Non-pigmented ciliary epithelial cell (primary cell): ENCODE measurements at places on chromosomes 2 and 18.

DNA sequence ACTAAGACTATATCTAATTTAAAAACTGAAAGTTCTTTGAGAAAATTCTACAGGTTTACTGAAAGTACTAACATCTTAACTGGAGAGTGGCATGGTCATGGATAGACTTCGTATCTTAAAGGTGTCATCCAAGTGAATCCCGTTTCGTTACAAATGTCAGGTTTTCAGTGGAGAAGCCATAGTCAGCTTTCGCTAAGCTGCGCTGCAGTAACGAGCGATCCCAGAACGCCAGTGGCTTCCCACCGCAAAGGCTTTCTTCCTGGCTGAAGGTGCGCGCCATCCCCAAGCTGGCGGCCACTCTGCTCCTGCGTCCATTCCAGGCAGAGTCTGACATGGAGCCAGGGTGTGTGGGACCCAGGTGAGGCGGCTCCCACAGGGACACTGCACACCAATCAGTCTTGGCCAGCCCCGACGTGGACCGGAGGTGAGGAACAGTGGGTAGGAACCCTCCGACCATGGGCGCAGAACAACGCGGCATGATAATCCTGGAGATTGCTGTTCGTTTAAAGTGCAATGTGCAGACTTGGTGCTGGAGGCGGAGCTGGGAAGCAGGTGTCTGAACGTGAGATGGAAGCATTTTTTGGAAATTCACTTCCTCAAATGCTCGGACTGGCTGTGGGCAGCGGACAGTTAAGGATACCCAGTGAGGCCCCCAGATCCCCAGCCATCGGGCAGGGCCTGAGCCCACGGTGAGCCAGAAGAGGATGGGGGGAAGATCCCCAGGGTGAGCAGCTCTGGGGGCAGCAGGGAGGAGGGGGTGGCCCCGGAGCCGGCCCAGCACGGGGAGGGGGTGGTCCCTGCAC is 27.8 kb upstream of the KCNG2 start:
- DNase-seq, result no peak

DNA sequence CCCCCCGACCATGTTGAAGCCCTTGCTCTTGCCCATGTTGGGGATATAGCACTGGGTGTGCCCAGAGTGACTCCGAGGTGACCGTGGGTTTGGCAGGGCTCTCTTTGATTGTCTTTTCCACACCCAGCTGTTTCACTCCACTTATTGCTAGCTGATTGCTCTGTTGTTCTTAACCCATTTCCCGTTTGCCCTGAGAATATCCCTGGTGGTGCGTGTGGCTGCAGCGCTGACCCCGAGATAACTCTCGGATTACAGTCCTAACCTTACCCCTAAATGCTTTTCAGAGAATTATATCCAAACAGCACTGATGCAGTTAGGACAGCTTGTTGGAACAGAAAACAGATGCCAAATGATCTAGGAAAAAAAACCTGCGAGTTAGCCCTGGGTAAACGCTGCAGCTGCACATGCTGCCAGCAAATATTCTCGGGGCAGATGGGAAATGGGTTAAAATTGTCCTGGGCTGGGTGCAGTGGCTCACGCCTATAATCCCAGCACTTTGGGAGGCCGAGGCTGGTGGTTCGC is 34.3 kb upstream of the SNORC start:
- no peak for DNase-seq

DNA sequence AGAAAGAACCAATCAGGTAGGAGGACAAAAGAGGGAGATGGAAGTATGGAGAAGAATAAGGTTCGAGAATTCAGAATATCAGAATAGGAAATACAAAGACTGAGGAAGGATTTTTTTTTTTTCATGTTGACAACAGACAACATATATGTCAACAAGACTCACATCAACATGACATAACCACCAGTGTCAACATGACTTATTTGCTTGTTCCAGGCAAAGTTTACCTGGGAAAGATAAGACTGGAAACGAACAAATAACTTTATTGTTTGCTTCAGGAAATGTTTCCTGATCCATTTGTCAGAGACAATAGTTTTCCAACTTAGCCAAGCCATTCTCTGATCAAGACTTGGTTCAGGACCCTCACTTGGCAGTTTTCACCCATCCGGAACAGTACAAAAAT is 321.9 kb upstream of the NETO1 start:
- no peak for DNase-seq

GRCh38 chr2:132863961-132864360 is 194.0 kb upstream of the LYPD1 start:
- no peak for DNase-seq

- DNase-seq, result no peak
Measured at GRCh38 chr2:3468296-3468988, 50.9 kb downstream of the ADI1 start.

GRCh38 chr2:233857511-233858141 is 3.3 kb upstream of the HJURP start:
- DNase-seq, result no peak

- DNase-seq, result no peak
Measured at GRCh38 chr18:33744032-33744697, 166.1 kb downstream of the ASXL3 start.

GRCh38 chr18:22197668-22198067 is 28.3 kb downstream of the GATA6 start:
- DNase-seq, result no peak

DNA sequence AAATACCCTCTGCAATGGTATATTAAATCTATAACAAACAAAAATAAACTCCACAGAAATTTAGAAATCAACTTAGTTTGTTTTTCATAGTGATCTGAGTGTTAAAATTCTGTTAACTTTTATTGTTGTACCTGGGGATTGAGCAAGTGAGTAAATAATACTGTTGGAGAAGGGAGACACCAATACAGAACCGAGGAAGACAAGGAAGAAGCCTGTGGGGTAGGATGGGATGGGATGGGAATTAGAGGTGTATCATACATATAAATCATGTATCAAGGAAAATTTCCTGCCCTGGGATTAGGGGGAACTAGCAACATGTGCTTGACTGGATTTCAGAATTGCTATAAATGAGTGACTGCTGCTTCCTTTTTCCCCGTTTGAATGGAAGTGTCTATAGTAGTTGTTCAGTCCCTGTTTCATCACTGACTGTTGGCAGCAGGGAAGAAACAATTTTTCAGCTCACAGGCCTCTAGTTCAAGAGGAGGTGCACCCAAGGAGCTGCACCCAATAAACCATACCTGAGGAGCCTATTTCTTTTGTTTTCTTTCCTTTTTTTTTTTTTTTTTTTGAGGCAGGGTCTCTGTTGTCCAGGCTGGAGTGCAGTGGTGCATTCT is 53.1 kb downstream of the SP110 start:
- DNase-seq, result no peak

GRCh38 chr18:24009651-24010333 is 4.8 kb upstream of the TTC39C start:
- no peak for DNase-seq

- no peak for DNase-seq
Measured at GRCh38 chr2:96795076-96795475, 21.0 kb upstream of the CNNM3 start.

GRCh38 chr2:20141056-20141762 is 83.7 kb downstream of the SDC1 start:
- DNase-seq, result peak; percentile 86

GRCh38 chr2:95345081-95345562 is 48.0 kb downstream of the KCNIP3 start:
- no peak for DNase-seq

- no peak for DNase-seq
Measured at GRCh38 chr2:186835628-186836027, 13.3 kb downstream of the ZSWIM2 start.

DNA sequence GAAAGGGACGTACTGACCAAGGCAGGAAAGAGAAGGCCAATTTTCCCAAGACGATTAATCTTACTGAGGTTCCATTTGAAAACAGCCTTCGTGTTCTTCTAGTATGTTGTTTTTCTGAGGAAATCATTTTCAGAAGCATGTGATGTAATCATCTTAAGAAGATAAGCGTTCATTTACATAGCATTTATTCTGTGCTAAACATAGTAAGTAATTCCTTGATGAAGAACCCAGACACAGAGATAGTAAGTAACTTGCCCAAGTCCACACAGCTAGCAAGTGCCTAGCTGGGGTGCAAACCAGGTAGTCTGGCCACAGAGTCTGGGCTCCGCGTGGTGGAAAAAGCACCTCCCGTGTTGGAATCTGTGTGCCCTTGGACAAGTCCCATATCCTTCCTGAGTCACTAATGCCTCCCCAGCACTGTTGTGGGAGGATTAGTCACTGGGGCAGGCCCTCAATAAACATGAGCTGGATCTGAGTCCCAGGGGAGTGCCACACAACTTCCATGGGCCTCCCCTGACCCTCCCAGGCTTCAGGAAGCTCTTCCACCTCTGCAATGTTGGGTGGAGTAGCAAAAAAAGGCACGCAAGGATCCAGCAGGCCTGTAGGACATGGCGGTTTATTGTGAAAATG is 26.9 kb upstream of the ASAP2 start:
- DNase-seq, result peak; percentile 79

DNA sequence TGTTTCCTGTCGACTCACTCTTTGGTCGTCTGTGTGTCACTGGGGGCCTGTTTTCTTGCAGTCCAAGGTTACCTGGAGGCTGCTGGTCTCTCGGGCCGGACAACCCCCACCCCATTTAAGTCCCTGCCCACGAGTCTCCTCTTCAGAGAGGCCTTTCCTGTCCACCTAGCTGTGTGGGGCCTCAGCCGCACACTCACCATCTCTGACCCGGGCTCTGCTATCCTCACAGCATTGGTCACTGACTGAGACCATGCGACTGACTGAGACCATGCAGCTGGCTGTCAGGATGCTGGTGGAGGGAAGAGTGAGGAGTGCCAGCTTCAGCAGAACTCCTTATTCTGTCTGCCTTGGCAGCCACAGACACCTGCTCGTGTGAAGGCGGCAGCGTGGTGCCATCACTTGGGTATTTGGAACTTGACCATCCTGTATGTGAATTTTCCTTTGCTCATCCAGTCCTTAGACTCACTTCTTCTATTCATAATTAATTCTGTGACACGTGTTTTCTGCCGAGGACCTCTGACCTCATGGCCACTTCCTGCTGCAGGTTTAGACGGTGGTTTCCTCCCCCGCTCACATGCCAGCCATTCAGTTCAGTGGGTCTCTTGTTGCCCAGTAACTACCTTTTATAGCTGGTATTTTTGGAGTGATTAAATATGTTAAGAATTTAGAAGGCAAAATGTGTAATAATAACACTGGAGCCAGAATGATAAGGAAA is 47.5 kb upstream of the ASB1 start:
- peak; percentile 64 for DNase-seq

DNA sequence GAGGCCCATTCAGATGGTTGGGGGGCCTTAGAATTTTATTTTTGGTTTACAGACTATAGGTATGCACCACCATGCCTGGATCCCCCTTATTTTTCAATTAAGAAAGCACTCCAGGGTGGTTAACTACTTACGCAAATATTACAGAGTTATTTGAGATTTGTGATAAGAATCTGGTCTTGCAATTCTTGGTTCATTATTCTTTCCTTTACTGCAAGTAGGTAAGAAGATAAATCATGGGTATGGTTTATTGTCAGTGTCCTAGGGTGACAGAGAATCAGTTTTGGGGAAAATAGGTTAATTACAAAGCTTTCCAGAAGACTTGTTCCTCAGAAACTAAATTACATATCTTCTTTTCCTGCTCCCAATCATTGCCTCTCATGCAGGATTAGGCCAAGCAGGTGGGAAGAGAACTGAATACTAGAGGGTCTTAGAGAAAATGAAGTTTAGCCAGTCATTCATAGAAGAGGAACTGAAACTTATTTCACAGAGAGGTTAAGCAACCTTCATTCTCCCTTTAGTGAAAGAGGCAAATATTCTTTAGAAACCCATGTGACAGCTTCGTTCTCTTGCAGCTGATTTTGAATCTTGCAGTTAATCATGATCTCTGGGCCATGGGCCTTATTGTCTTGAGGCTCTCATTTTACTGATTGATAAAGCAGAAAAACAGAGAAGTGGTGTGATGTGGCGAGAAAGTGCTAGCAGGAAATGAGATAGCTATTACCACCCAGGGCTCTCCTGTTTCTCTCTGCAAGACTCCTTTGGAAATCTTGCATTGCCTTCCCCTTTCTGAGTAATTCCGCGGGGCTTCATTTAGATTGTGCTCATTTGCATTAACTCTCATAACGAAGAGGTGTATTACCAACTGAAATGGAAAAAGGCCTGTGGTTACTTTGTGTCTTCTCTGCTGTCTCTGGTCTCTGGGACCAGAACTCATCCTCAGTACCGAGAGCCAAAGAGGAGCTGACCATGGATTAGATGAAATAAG is 44.8 kb upstream of the ARHGAP25 start:
- DNase-seq, result no peak

GRCh38 chr2:233278921-233279320 is 27.4 kb downstream of the ATG16L1 start:
- no peak for DNase-seq

DNA sequence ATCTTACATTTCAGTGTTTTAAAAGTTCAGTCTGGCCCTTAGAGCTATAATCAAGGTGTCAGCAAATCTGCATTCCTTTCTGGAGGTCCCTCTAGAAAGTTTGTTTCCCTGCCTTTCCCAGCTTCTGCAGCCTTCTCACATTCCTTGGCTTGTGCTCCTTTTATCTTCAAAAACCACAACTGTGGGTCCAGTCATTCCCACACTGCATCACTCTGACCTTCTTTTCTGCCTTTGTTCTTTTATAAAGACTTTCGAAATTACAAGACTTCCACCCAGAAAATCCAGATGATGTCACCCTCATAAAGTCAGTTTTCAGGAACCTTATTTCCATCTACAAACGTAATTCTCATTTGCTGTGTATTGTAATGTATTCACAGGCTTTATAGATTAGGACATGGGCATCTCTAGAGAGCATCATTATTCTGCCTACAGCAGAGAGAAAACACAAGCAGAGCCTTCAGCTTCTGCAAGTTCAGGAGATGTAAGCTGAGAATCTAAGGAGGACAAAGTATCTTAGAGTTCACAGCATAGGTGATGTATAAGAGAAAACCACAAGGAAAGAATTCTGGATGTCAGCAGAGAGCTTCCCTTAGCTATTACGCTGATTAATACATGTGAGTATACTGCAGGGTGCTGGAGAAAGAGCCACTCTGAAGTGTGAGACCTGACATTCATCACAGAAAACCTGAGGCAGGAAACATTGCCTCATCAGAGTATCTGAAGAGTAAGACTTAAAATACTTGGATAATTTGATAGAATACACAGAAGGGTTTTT is 1100.2 kb downstream of the CBLN2 start:
- peak; percentile 62 for DNase-seq

DNA sequence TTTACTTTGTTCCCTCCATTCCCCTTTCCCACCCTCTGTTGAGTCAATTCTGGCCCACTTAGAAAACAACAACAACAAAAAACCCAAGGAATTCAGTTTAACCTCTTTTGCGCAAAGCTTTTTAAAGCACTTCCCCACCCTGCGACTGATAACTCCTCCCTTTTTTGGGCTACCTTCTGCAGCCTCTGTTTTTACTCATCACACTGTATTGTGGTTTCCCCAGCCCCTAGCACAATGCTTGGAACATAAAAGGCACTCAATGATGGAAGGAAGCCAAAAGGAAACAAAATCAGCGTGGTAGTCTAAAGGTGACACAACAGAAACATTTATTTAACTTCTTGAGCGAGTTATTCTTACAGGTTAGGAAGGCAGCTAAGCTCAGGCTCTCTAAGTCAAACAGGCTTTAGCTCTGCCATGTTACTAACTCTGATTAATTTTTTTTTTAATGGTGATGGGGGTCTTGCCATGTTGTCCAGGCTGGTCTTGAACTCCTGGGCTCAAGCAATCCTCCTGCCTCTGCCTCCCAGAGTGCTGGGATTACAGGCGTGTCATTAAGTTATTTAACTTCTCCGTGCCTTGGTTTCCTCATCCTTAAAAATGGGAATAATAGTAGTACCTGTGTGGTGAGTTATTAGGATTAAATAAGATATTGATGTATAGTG is 1.3 kb downstream of the CEP68 start:
- no peak for DNase-seq
